ENCODE measurements at places on chromosomes 5 and 9. TPM values are rescaled to one million over a fixed set of nuclear protein-coding genes. Genes with fewer than 3 reads are reported as not detected.

- DNase-seq, result no peak
Observed at GRCh38 chr5:160269017-160269416, 39.7 kb downstream of the FABP6 start.

DNA sequence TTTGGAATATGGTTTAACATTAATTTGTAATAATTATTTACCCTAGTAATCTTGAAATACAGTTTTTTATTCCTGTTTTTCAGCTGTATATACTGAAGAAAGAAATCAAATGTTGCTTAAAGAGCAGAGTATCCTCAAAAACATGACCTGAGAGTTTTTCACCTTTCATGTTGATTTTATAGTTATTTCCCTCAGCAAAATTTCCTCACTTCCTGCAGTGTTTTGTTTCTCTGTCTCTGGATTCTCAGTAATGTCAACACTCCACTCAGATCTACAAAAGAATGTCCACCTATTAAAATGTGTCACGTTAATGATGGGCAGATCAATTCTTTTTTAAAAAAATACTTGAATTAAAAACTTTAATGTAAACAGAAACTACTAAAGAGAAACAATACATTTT is 398.3 kb downstream of the ANXA1 start:
- no peak for DNase-seq

DNA sequence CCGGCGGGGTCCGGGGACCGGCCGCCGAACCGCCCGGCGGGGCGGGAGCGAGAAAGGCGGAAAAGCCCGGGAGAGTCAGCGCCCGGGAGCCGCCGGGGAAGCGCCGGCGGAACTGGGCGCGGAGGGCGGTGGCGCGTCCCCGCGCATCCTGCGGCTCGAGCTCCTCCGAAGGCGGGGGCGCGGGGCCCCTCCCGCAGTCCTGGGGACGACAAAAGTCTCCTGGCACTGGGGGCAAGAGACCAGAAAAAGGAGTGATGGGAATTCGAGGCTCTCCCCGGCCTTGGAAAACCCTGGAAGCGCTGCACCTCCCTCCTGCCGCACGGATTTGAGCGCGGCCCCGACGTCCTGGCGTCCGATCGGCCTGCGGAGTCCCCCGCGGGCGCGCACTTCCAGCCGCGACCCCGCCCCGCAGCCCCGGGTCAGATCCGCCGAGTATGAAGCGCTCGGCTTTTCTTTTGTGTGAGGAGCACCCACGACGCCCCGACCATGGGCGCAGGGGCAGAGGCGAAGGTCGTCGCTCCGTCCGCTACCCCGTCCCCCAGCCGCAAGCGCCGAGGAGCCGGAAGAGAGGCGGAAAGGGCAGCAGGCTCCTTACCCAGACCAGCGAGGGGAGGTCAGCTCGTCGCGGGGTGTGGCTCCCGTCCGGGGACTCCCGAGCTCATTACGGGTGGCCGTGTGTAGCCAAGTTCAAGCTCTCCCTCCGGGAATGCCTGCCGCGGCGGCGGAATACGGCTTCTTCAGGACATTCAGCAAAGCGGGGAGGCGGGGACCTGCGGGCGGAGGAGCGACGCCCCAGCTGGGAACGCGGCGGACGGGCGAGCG is at the start of gene EPB41L4A:
Gene EPB41L4A, minus strand, starts transcription at position 114 of the 822 bp plus-strand sequence. CDS start 238 bp downstream, outside the sequence.
- no peak for DNase-seq

DNA sequence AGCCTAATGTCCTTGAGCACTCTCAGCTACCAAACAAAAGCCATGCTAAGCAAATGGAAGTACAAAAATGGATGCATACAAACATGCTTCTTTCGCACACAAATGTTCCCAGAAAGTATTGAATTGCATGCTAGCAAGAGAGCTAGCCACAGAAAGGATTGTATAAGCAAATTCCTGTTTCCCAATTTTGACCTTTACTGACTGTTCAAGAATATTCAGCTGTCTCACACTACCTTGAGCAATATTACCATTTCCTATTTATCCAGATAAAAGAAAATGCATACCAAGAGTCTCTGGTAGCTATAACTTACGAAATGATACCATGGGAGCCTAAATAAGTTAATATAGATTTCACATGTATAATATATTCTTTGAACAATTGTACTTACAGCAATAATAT is 264.6 kb downstream of the TMEM167A start:
- DNase-seq, result no peak

Gene ZNF483
- 0.19 TPM for total RNA-seq
